Stimulated activated CD8-positive, alpha-beta memory T cell treated with anti-CD3 and anti-CD28 coated beads, Interleukin-15, amount 100 ng/mL, for 24 hours (primary cell): ENCODE measurements at places on chromosomes 2 and 18.

DNA sequence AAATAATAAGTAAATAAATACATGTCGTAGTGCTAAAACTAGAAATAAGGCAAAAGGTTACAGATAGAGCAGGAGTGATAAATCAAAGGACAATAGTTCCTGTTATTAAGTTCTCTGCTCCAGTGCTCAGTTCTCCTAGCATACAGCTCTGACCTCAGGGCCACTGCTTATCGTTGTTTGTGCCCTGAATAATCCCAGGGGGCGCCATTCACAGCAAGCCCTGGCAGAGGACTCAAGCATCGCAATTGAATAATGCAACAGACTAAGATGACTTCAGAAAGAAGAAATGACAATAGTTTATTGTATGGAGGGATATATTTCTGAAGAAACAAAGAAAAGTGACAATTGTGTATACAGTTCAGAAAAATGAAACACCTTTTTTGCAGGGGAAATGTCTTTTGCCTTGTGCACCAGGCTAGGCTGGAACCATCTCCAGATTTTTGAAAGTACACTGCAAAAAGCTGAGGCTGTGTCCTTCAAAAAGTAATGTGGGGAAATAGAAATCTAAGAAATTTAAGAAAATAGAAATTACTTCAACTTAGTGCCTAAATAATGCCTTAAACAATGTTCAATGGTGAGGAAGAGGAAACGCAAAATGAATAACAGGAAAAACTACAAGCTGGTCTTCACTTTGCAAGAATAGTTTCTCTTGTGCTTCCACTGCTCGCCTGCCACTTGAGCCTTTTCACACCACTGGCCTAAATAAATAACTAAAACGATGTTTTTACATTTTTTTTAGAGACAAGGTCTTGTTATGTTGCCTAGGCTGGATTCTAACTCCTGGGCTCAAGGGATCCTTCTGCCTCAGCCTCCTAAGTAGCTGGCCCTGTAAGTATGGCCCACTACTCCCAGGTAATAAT lies 19.0 kb upstream of the CCNYL1 start:
- DNase-seq, result no peak

DNA sequence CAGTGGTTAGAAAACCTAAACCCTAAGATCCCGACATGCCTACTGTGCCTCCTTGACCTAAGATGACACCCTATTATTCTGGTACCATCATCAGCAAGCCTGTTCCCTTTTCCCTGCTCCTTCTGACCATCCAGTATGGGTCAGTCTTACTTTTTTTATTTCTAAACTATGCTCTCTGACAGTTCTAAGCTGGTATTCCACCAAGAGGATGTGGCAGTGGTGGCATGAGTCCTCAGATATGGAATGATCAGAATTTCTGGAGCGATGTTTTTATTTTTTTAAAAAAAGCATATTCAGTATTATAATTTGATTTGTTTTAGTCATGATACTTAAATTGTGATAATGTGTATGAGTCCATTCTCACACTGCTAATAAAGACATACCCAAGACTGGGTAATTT lies 145.9 kb upstream of the LHCGR start:
- DNase-seq, result no peak

DNA sequence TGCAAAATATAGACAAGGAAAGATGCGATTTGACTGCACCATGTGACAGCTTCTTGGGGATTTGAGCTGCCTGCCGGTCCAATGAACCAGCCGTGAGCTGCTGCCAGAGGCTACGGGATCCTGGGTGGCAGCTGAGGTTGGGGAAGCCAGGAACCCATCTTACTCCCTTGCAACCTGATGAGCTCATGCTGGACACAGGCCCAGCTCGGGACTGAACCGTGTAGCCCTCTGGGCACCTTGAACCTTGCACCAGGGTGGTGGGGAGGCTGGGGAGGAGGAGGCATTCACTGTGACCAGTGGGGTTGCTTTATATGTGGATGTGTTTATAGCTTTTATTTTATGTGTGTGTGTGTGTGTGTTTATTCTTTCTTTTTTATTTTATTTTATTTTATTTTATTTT lies 9.1 kb downstream of the ALPI start:
- DNase-seq, result no peak

DNA sequence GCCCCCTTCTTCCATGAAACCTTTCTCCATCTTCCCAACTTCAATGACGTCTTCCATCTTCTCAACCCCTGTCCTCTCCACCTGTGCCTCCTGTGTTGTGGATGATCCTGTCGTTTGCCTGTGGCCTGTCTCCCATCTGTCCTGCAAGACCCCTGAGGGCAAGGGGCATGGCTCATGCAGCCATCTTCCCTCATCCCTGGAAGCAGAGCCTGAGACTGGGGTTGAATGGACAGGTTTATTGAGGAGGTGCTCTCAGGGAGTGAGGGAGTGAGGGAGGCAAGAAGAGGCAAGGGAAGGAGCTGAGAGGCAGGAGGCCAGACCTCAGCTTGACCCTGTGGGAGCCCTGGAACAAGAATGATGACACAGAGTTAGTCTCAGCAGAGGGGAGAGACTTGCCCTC lies 7.3 kb downstream of the SPATA3 start:
- no peak for DNase-seq

- no peak for DNase-seq
Measured at GRCh38 chr2:41972179-41972578, 75.6 kb upstream of the PKDCC start.

DNA sequence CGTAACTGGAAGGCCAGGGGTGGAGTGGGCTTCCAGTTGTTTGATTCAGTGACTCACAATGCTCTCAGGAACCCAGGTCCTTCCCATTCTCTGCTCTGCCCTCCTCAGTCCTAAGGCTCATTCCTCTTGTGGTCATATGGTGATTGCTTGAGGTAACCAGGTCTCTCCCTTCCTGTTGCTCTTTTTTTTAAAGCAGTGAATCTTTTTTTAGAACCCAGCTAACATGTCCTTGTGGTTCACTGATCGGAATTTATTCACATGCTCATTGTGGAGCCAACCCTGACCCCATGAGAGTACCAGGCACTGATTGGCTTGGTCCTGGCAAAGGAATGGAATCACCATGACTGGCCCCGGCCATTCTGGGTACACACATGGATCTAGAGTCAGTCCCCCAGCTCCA lies 7.4 kb downstream of the THNSL2 start:
- no peak for DNase-seq

DNA sequence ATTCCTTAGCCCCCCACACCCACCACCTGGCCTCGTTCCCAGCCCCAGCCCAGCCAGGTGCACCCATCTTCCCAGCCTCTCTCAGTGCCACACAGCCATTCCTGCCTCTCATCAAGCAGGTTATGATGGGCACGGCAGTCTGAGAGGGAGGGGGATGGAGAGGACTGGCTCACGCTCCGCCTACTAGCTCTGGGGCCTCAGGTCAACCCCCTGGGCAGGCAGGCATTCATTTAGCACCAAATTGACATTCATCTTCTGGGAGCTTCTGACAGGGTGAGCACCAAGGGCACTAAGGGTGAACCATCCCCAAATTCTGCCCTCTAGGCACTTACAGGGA lies 66.2 kb upstream of the FOSL2 start:
- DNase-seq, result no peak

DNA sequence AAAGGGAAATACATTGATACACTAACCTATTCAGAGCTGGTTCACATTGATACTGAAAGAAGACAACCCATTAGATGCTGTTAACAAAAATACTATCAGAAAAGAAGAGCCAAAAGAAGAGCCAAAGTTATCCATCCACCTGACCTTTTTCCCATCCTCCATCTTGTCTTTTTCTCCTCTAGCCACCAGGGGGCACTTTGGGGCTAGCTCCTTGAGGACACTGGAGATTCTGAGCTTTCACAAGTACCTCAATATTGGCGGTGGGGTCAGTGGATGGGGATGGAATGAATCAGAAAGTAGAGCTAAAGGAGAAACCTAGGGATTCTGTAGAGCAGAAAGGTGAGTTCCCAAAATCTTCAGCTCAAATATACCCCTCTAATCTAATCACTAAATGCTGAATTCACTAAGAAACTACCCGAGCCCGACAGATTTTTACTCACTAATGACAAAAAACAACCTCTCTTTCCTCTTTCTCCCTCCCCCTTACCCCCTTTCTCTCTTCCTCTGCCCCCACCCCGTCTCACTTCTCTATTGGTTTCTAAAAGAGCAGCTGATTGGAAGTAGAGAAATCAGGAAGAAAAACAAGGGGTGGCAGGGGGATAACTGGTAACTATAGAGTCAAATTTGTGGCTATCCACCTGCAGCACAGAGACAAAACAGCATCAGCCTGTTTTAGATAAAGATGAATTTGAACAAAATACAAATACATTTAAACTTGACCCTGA lies 203.3 kb downstream of the TCF4 start:
- DNase-seq, result no peak

DNA sequence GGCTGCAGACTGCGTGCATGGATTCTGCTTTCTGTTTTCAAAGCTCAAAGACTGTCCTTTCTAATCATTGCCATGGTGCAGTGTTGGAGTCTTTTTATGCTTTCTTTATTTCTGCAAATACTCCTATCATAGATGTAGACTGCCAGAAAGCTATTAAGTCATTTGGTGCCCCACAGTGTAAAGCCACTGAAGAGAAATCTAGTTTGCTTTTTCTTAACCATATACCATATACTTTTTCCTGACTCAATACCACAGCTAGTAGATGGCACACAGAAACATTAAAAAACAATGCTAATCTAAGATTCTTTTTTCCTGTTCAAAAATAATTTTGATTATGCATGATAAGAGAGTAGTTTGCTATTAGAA lies 109.9 kb upstream of the RAB27B start:
- no peak for DNase-seq

DNA sequence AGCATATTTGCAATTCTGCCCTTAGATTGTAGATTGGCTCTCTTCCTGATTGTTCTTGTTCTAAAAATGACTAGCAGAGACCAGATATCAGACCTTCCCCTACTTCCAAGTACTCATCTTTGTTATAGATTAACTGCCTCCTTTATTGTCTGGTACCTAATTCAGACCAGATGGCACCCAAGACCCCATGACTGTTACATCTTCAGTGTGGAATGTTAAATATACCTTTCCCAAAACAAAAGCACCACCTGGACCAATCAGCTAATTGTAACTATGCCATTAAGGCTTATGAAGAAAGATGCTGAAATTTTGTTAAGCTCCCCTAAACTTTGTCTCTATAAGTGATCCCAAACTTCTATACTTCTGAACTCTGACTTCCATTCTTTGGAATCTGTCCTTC lies 12.0 kb upstream of the TFPI start:
- no peak for DNase-seq

DNA sequence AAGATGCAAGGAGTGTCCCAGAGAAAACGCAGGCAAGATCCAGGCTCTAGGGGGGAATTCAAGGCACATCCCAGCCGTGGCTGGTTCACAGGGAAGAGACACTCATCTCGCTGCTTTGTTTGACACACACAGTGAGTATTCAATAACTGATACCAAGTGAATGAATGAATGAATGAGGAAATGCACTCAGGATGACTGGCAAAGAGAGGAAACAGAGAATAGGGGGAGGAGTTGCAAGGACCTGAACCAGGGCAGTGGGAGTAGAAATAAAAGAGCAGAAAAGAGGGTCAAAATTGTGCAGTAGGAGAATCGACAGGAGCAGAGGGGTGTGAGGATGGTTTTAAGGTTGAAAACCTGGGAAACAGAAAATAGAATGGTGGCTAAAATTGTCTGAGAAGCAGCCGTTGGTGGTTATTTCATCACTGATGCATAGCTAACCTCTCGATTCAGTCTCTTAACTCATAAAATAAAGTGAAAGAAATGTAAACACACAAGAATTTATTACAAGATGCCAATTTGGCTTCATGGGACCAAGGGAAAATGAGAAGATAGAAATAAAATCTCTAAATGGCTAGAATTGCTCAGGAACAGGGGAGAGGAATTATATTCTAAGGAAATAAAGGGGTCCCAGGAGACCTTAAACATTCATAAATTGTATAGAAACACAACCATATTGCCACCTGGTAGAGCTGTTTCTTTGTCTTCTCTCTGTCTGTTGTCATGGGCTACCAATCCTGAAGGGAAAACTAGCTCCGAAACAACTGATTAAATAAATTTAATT lies 63.9 kb upstream of the PHLPP1 start:
- DNase-seq, result no peak
